CD8-positive, alpha-beta memory T cell (primary cell): ENCODE measurements at places on chromosomes 12 and 14. TPM values are rescaled to one million over a fixed set of nuclear protein-coding genes. Genes with fewer than 3 reads are reported as not detected.

C3AR1 gene
- polyA plus RNA-seq: 15.5 TPM

RPL6 gene
- polyA plus RNA-seq: 609 TPM

PRIMA1 gene
- not detected for polyA plus RNA-seq

TPH2 gene
- polyA plus RNA-seq: not detected

NRDE2 gene
- polyA plus RNA-seq: 10.7 TPM

SLC17A8 gene
- not detected for polyA plus RNA-seq

KCNA5 gene
- polyA plus RNA-seq: not detected

RAD51AP1 gene
- 1.6 TPM for polyA plus RNA-seq

ESR2 gene
- polyA plus RNA-seq: 0.31 TPM

TAS2R7 gene
- not detected for polyA plus RNA-seq

TCL1A gene
- not detected for polyA plus RNA-seq

ZNF10 gene
- polyA plus RNA-seq: 13.6 TPM

PIWIL1 gene
- polyA plus RNA-seq: not detected

TSPAN11 gene
- polyA plus RNA-seq: not detected

PTPRQ gene
- polyA plus RNA-seq: not detected

SMCO2 gene
- polyA plus RNA-seq: not detected

KCNC2 gene
- not detected for polyA plus RNA-seq

HOXC6 gene
- not detected for polyA plus RNA-seq

SMARCC2 gene
- polyA plus RNA-seq: 92.4 TPM

ACOT6 gene
- polyA plus RNA-seq: not detected

RNASE2 gene
- not detected for polyA plus RNA-seq

PLEK2 gene
- 0.58 TPM for polyA plus RNA-seq

COX8C gene
- not detected for polyA plus RNA-seq

FAM186B gene
- polyA plus RNA-seq: not detected

AMIGO2 gene
- polyA plus RNA-seq: 23.7 TPM

LPAR5 gene
- polyA plus RNA-seq: 26.5 TPM

THAP2 gene
- 5.2 TPM for polyA plus RNA-seq

TPPP2 gene
- polyA plus RNA-seq: not detected

SOAT2 gene
- 0.76 TPM for polyA plus RNA-seq

TMEM63C gene
- 0.28 TPM for polyA plus RNA-seq

OTX2 gene
- not detected for polyA plus RNA-seq

TRPV4 gene
- not detected for polyA plus RNA-seq

KERA gene
- not detected for polyA plus RNA-seq

PYGL gene
- polyA plus RNA-seq: not detected

DBX2 gene
- polyA plus RNA-seq: not detected

PHLDA1 gene
- polyA plus RNA-seq: 2.1 TPM

ACSS3 gene
- polyA plus RNA-seq: not detected

CLMN gene
- polyA plus RNA-seq: 0.15 TPM
